ENCODE measurements at places on chromosomes 2 and 18.

GRCh38 chr2:165307317-165307716 is 68.1 kb downstream of the SCN2A start:
- no peak for DNase-seq

GRCh38 chr2:17935242-17935885 is 56.9 kb downstream of the KCNS3 start:
- DNase-seq = no peak

- DNase-seq = no peak
Observed at GRCh38 chr18:27991391-27991790, 185.5 kb downstream of the CDH2 start.

GRCh38 chr2:134218930-134219658 is 34.8 kb upstream of the MGAT5 start:
- DNase-seq = peak; percentile 61

DNA sequence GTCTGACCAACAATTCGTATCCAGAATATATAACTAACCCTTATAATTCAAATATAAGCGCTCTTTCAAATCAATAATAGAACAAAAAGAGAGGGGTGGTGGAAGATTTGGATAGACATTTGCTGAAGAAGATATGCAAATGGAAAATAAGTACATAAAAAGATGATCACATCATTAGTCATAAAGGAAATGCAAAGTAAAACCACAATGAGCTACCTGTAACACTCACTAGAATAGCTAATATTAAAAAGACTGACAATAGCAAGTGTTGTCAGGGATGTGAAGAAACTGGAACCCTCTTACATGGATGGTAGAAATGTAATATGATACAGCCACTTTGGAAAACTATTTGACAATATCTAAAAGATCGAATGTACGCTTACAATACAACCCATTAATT is 84.9 kb upstream of the MRPS9 start:
- no peak for DNase-seq

DNA sequence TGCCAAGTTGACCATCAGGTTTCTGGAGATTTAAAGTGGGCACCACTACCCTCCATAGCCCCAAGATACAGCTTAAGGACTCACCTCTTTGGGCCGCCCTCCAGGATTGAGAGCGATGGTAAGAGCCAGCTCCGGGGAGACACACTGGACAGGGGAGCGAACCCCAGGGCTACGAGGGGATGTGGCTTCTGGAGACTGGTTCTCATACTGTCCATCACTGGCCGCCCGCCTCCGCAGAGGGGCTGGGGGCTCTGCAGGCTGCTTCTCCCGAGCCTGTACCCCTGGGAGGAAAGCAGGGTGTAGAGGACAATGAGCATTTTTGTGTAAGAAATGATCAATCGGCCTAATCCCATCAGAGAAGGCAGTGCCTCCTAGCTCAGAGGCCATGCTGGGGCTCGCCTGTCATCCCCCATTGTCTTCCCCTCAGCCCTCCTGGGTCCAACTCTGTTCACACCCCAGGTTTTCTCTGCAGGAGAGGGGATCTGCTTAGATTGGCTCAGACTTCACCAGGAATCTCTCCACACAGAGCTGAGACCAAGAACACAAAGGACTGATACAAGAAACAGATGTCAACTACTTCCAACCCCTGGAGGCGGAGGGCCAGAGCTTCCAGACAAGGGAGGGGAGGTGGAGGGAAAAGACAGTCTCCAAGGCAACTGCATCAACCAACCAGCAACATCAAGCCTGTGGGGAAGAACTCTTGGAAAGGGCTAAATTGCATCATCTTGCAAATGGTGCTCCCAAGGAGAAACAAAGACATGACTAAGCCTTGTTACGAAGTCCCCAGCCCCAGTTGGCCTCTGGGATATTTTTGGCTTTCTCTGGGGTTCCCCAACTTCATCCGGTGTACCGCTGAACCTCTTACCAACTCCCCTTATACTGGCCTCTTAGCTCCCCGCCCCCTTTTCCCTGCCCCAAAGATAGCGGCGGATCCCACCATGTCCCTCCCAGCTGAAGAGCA is 166.6 kb downstream of the TNS1 start:
- no peak for DNase-seq

DNA sequence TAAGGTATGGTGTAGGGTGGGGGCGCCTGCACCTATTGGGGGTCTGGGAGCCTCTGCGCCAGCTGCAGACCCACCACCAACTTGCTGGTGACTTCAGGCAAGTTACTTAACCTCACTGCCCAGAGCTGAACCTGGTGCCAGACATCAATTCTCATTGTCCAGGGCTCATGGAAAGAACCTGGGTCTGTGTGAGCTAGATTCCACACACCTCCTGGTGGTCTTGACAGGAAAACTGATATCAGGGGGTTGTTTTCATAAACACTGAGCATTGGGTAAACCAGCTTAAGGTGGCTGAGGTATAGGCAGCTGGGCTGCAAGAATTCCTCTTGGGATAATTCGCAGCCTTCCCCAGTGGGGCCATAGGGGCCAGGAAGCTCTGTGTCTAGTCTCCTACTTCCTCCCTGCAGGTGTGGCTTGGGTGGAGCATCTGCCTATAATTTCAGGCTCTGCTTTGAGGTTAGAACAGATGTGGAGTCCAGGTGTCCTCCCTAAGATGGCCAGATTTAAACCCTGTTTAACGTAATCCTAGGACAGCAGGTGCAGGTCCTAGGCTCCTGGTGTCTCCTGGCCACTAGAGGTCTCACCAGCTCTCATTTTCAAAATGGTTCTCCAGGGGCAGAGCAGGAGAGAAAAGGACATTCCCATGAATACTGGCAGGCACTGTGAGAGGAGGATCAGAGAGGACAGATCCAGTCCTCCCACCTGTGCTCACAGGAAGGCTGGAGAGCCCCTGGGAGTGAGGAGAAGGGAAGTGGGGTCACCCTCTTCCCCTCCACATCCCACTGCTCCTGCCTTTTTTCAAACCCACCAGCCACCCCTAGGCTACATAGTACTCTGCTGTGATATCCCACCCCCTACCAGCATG is 100.4 kb upstream of the SMAD2 start:
- peak; percentile 36 for DNase-seq

GRCh38 chr2:172792711-172793110 is 57.1 kb downstream of the RAPGEF4 start:
- no peak for DNase-seq

GRCh38 chr2:675460-675859 is 1.7 kb downstream of the TMEM18 start:
- no peak for DNase-seq

DNA sequence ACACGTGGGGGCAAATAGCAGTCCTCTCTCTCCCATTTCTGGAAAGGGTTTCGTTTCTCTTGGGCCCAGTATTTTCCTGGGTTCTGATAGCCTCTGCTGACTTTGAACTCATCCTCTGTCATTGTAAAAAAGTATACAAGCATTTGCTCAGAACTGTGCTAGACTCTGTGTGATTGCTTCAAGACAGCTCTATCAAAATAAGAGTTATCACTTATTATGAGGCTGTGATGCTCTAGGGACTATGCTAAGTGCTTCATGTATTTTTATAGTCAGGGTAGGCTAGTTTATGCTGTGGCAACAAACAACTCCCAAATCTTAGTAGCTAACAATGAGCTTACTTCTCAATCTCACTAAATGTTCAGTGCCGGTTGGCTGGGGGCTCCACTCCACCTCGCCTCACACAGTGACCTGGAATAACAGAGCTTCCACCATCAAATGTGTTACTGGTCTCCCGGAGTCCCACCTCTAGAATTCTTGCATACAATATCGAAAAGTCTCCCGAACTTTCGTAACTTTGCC is 110.8 kb upstream of the CDC42EP3 start:
- DNase-seq = no peak

GRCh38 chr2:24813691-24814137 is 20.5 kb downstream of the CENPO start:
- no peak for DNase-seq

DNA sequence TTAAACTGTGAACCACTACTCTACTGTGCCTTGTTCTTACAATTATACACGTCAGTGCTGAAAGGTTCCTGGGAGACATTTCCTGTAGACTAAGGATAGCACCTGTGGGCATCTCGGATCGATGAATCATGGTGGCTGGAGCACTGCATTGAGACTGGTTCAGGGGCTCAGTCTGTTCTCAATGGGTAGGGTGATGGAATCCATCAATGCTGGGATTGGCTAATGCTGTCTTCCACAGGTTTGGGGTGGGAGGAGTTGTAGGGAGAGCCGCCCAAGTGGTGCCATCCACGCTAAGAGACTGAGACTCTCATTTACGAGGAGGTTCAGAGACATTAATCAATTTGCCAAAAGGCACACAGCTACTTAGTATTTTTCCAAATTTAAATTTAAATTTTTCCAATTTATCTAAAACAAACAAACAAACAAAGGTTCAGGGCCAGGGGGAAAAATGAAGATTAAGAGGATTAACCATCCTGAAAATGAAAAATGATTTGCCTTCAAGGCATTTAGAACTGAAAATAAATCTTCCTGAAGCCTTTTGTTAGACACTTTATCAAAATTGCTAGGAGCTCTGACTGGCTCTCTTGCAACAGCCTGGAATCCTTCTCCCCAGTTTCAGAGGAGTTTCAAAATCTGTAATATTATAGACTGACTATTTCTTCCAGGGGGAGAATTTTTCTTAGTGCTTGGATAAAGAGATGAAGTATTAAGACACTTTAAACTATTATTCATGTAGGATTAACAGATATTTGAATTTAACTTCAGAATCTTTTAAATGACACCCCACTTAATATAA is 359.2 kb downstream of the TGIF1 start:
- DNase-seq = no peak

- no peak for DNase-seq
Observed at GRCh38 chr2:28558918-28559317, 63.1 kb downstream of the PLB1 start.

GRCh38 chr2:144429396-144430112 is 90.4 kb downstream of the ZEB2 start:
- no peak for DNase-seq

DNA sequence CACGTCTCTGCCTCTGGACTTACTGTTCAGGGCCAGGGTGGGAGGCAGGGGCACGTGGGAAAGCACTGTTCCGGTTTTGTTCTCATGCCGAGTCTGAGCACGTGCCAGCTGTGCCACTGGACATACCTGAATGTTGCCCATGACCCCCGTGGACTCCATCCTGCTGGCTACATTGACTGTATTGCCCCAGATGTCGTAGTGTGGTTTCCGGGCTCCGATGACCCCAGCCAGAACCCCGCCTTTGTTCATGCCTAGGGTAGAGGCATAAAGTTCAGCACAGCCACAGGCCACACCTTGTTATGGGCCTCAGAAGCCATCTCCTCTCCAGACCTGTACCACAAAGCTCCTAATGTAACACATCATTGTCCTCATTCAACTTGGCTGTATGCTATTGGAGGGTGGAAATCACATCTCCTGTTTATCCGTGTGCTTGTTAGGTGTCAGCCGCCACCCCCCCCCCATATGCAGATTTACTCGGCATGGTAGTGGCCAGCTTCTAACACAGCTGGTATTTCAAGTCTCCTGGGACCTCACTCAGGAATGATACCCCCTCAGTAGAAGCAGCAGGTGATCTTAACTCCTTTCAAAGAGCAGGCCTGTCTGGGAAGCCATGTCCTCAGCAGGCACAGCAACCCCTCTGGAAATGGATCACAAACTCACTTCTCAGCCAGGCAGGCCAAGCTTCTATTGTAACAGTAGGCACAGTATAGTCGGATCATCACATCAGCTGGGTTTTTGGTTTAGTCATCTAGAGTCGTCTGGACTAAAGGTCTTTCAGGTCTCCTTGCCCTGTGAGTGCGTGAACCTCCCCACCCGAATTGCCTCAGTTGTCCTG is 27.6 kb downstream of the CENPO start:
- DNase-seq = no peak

DNA sequence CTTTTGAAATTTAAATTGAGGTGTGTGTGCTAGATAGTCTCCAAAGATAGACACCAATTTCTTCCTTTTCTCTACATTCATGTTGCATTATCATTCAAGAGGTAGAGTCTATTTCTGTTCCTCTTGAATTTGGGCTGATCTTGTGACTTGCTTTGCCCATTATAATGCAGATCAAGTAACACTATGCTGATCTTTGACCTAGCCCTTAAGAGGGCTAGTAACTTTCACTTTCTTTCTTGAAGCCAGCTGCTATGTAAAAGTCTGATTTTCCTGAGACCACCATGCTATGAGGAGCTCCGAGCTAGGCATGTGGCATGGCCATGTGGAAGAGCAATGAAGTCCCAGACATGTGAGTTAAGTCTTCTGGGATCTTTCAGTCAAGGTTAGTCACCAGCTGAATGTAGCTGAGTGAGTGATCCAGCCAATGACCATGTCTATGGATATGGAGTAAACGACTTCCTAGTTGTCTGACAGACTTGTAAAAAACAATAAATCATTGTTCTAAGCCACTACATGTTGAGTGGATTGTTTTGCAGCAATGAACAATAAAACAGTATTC is 189.4 kb upstream of the CWC22 start:
- no peak for DNase-seq

DNA sequence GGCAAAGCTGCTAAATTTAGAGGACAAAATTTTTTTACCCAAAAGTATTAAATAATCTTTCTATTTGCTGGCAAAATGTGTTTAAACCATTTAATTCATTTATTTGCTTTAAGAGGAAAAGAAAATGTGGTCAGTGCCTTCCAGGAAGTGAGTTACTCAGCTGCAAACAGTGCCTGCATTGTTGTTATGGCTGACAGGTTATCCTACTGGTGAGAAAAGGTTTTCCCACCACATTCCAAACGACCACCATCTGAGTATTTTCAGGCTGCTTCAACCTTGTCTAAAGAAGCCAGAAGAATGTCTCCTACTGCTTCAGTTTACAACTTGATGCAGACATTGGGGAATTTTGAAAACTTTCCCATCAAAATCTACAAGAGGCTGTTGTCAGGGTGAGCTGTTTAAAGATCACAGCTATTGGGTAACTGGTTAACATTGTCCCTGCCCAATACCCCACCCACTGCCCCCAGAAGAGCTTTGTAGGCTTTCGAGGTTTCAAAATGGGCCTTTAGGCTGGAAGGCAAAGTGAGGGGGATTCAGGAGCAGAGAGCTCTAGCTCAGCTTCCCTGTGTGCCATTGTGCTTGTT is 461.3 kb upstream of the FANCL start:
- no peak for DNase-seq

GRCh38 chr2:23019476-23019875 is 365.5 kb upstream of the KLHL29 start:
- no peak for DNase-seq

- DNase-seq = no peak
Observed at GRCh38 chr2:189002079-189002478, 27.9 kb downstream of the COL3A1 start.

GRCh38 chr2:45439788-45440773 is 171.0 kb downstream of the SRBD1 start:
- no peak for DNase-seq

- DNase-seq = no peak
Observed at GRCh38 chr18:28707006-28707405, 530.1 kb upstream of the CDH2 start.

DNA sequence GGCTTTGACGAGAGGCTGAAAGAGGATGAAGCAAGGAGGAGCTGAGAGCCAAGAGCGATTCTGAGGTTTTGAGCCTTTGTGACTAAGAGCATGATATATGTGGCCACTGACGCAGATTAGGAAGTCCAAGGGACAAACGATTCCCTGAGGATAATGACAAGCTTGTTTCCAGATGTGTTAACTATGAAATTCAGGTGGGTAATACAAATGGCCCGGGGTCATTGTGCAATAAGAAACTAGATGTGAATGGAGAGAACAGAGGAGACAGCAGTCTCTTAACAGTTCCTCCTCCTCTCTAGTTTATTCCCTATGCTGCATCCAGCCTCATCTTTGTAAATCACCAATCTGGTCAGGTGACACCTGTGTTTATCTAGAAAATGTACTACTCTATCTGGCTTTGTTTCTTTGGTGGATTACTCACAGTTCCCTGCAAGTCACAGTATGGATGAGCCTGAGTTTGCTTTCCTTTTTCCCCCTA is 84.2 kb downstream of the SOCS6 start:
- DNase-seq = no peak

Measured in activated naive CD4-positive, alpha-beta T cell treated with anti-CD3 and anti-CD28 coated beads, Interleukin-2, amount 10 ng/mL, durations not matched to agents 7 days and 5 days (primary cell).